ENCODE measurements at places on chromosomes 1 and 21.

GRCh38 chr1:157287462-157287861 is 149.3 kb upstream of the ETV3 start:
- no peak for DNase-seq

GRCh38 chr1:2274231-2274928 is 46.3 kb downstream of the SKI start:
- no peak for DNase-seq

GRCh38 chr1:107877092-107877491 is 87.9 kb downstream of the VAV3 start:
- DNase-seq: no peak

DNA sequence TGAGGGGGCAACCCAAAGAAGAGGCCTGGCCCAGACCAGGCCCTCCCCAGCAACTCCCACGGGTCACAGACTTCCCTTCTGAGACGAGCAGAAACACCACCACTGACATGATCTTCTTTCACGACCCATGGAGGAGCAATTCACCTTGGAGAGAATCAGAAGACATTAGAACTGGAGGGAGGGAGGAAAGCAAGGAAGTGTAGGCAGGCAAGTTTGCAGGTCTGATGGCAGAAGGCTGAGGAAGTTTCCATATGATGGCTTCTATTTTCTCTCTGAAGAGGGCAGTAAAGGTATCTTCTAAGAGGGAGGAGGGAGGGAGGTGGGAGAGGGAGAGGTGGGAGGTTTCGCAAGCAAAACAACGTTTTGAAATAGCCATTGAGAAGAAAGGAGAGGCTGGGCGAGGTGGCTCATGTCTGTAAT is 1.4 kb upstream of the UBXN10 start:
- no peak for DNase-seq

GRCh38 chr21:33374450-33375096 is 28.6 kb upstream of the IFNGR2 start:
- DNase-seq: no peak

GRCh38 chr1:37515185-37516034 is 844 bp upstream of the MEAF6 start:
- DNase-seq: no peak

DNA sequence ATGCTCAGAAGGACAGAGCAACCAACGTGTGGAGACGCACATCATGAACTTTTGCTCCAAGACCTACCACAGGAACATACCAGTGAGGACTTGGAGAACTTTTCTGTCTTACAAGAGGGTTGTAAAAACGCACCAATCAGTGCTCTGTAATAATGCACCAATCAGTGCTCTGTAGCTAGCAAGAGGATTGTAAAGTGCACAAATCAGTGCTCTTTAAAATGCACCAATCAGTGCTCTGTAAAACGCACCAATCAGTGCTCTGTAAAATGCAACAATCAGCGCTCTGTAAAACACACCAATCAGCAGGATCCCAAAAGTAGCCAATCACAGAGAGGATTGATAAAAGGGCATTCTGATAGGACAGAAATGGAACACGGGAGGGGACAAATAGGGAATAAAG is 40.4 kb upstream of the SPAG17 start:
- DNase-seq: no peak

GRCh38 chr1:56432166-56432971 is 147.0 kb downstream of the PLPP3 start:
- DNase-seq: no peak

Data from stimulated activated CD4-positive, alpha-beta T cell treated with anti-CD3 and anti-CD28 coated beads, Interleukin-15, amount 100 ng/mL, for 48 hours (primary cell).